ENCODE measurements at places on chromosomes 2 and 18.

DNA sequence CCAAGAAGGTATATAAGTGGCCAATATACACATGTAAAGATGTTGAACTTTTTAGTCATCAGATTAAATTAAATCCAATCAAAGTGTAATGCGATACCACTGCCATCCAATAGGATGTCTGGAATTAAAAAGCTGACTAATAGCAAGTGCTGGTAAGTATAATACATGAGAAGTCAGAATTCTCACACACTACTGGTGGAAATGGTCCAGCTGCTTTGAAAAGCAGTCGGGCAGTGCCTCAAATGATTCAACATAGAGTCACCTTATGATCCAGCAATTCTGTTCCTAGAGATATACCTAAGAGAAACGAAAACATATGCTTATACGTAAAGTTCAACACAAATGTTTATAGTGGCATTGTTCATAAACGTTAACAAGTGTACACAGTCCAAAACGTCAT, 124.1 kb upstream of the MYT1L start:
- no peak for DNase-seq

- DNase-seq = no peak
Observed at GRCh38 chr2:223050900-223051504, 988 bp upstream of the KCNE4 start.

- DNase-seq = no peak
Observed at GRCh38 chr2:42917425-42917927, 125.1 kb upstream of the HAAO start.

- no peak for DNase-seq
Observed at GRCh38 chr2:15222856-15223255, 338.3 kb downstream of the NBAS start.

- no peak for DNase-seq
Observed at GRCh38 chr2:131148426-131148825, 43.3 kb downstream of the PLEKHB2 start.

DNA sequence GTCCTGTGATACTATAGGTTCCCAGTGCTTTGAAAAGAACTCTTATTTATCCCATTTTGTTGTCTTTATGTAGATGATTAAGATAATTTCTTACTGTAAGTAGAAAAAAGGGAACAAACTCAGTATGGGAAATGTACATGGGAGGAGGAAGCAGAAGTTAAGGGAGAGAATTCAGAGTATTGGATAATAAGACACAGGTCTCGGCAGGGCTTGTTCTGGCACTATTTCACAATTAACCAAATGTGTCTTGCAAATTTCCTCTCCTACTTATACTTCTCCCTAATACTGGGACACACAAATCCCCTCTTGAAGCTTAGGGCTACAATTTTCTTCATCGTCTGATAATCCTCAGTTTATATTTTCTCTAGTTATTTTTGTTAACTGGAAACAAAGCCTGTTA, 744.0 kb downstream of the ADCYAP1 start:
- no peak for DNase-seq
